ENCODE measurements at places on chromosomes 12 and 14.

GRCh38 chr14:104872469-104873341 lies 7.6 kb downstream of the CEP170B start:
- DNase-seq = peak; percentile 87

DNA sequence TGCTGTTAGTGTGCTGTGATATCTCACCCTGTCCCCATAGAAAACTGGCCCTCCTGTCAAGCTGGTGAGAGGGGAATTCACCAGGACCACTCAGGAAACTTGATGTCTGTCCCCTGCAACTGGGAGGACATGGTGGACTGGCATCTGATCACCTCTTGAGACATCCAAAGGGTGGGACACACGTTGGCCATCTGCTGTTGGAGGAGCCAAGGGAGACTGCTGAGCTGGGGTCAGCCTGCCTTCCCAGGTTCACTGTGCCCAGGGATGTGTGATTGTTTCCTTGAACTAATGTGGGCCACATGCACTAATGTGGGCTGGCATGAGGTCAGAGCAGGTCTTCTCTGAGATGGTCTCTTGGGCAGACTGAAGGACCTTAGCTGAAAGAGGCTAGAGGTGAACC lies 16.7 kb upstream of the TMEM229B start:
- DNase-seq = no peak

DNA sequence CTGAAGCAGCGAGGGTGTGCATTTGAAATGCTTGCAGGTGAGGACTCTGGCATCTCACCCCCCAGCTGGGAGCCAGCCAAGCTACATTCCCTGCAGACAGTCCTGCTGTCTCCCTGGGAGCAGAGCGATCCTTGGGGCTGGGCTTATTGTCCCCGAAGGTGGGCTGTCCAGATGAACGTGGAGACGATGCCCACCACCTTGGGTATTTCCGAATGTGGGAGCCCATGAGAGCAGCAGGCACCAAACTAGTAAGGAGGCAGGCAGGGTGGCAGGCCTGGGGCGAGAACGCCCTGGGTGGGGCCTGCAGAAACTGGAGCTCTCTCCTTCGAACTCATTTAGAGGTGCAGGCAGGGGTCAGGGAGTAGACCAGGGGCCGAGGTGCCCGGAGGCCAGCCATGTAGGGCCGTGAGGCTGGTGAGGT lies 18.5 kb downstream of the ZBTB42 start:
- no peak for DNase-seq

DNA sequence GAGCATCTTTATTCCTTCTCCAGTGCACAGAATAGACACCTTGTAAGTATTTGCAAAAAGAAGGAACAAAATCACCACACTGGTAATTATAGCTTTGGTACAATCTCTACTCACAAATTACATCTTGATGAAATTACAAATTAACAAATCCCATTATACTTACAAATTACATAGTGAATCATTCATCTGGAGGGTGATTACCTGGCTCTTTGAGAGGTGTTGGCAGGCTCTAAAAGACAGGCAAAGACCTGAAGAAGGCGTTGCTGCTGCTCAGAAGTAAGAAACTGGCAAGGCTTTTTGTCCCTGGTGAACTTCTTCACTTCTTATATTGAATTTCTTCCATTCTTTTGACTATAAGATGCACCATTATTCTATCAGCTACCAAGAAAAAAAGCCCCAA lies 21.7 kb upstream of the LMNTD1 start:
- DNase-seq = no peak

- peak; percentile 64 for DNase-seq
These were observed 575 bp downstream of the TRAF3 start for GRCh38 chr14:102777711-102778337.
